Osteoblast (primary cell): ENCODE measurements at places on chromosomes 7 and 10. TPM values are rescaled to one million over a fixed set of nuclear protein-coding genes. Genes with fewer than 3 reads are reported as not detected.

The TEX36 gene
- total RNA-seq: not detected in 2 replicates

DNA sequence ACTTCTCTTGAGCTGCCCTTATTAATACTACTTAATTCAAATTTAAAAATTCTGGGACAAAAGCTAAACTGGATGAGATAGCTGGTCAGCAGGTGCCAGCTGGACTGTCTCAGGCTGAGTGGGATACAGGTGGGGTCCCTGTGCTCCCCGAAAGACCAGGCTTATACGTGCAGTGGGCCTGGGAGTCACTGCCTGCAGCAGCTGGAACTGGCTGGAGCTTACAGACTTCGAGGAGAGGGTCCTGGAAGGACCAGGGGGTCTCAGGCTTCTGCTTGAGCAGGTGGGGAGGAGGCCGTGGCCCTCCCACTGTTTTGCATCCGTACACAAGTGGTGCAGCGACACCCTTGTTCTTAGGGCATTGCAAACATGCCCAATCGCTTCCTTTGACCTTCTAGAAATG lies 203.7 kb downstream of the GLRX3 start:
- H3K4me1 ChIP-seq: no peaks in the 10 kb centered on the region
- H3K27ac ChIP-seq: no peak overlapping the region
- no peak for DNase-seq
- H3K36me3 ChIP-seq: no peaks in the 10 kb centered on the region
- no peak overlapping the region for H3K4me3 ChIP-seq
- no peaks in the 10 kb centered on the region for H3K27me3 ChIP-seq

The CABCOCO1 gene
- 2.2 and 3.5 TPM in 2 replicates for total RNA-seq

The CPXM2 gene
- under 0.01 and 0.36 TPM in 2 replicates for total RNA-seq

The PDE6C gene
- total RNA-seq: not detected in 2 replicates

DNA sequence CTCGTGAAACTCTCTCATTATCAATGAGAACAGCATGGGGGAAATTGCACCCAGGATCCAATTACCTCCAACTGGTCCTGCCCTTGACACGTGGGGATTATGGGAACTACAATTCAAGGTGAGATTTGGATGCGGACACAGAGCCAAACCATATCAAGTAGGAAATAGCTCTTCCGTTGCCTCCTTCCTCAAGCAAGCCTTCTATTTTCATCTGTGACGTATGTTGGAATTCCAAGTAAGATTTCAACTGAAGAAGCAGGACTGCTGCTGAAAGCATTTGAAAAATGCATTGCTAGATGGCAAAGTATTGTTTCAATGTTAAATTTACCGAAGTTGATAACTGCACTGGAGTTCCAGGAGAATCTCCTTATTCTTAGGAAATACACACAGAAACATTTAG lies 178.1 kb upstream of the GALNT17 start:
- no peak for DNase-seq
- no peaks in the 10 kb centered on the region for H3K27me3 ChIP-seq
- H3K4me3 ChIP-seq: no peak overlapping the region
- no peak overlapping the region for H3K27ac ChIP-seq
- H3K36me3 ChIP-seq: no peaks in the 10 kb centered on the region

DNA sequence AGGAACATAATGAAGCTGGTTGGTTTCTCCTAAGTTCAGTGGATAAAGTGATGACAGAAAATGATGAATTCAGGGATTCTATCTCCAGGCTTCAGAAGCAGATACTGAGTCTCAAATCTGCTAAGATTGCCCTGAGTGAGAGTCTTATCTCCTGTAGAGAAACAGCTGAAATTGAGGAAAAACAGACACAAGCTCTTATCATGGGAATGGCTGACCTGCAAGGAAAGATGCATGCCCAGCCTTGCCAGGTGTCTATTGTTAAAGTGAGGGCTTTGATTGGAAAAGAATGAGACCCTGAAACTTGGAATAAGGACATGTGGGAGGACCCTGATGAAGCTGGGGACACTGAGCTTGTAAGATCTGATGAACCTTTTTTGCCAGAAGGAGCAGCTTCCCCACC lies 100.3 kb downstream of the DNAJB9 start:
- H3K27ac ChIP-seq: no peak overlapping the region
- H3K4me1 ChIP-seq: no peaks in the 10 kb centered on the region
- H3K27me3 ChIP-seq: no peaks in the 10 kb centered on the region
- peak; percentile 52 for DNase-seq
- H3K36me3 ChIP-seq: no peaks in the 10 kb centered on the region

- H3K4me3 ChIP-seq: no peak overlapping the region
- DNase-seq: no peak
- H3K4me1 ChIP-seq: peaks cover 26% of the 10 kb centered on the region
- H3K27me3 ChIP-seq: no peaks in the 10 kb centered on the region
- no peak overlapping the region for H3K27ac ChIP-seq
These were observed 4.8 kb upstream of the HYCC1 start for GRCh38 chr7:23018750-23019149.

DNA sequence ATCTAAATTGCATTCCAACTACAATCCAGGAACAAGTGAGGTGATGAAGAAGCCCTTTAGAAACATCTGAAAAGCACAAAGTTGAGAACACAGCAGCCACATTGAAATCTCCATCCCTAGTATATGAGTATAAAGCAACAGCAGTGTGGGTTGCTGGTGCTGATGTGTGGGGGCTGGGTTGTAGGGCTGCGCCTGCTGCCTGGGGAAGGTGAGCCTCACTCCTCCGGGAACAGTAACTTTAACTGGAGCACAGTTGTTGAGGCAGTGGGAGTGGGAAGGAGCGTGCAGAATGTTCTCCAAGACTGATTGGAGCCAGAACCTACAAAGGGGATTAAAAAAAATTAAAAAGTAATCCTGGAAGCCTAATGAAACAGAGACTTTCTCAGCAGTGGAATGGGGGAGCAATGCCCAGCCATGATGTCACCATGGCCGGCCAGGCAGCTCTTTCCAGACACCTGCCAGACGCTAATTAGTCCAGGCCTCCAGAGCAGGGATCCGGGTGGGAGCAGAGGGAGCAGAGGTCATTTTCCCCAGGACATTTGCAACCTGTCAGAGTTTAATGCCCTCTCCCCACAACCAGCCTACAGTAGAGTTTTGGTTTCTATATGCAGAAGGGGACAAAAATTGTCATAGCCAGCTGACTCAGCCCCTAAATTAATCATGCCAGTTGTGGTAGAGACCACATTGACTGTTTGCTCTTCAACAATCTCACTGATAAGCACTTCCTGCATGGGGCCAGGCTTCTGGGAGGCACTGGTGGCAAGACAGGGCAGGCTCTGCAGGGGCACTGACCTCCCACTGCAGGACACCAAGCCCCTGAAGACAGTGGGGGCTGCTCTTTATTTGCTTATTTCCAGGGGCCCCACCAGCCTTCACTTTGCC lies 133.0 kb upstream of the ZNF32 start:
- H3K27me3 ChIP-seq: no peaks in the 10 kb centered on the region
- H3K4me3 ChIP-seq: no peak overlapping the region
- DNase-seq: peak; percentile 74
- no peaks in the 10 kb centered on the region for H3K36me3 ChIP-seq
- H3K27ac ChIP-seq: no peak overlapping the region

- no peaks in the 10 kb centered on the region for H3K27me3 ChIP-seq
- H3K4me3 ChIP-seq: no peak overlapping the region
- no peaks in the 10 kb centered on the region for H3K36me3 ChIP-seq
- peaks cover 1% of the 10 kb centered on the region for H3K4me1 ChIP-seq
These were observed 44.6 kb upstream of the BET1 start for GRCh38 chr7:94048755-94049154.

The ZNF365 gene
- 9.1 and 9.8 TPM in 2 replicates for total RNA-seq

The CHAT gene
- not detected in 2 replicates for total RNA-seq

DNA sequence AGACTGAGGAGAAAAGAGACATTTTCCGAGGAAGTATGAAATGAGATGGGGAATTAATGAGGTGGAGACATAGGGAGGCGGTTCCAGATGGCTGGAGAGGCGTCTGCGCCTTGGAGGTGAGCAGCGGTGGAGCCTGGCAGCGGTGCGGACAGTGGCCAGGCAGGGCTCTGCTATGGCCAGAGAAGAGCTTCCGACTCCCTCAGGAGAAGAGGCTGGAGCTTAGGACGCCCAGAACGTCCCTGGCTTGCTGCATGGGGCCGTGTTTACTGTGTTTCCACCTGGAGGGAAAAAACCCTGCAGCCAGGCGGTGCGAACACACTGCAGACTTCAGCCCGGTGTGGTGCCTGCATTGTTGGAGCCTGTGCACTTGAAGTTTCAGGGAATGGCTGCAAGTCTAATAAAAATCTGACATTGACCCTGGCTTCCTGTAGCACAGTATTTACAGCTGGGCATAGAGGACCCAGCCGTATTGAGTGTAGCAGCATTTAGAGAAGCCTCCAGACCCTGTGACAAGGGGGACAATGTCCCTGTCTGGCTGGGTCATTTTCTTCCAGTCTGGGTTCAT lies 447.1 kb upstream of the MKI67 start:
- H3K4me1 ChIP-seq: no peaks in the 10 kb centered on the region
- no peak for DNase-seq
- no peak overlapping the region for H3K4me3 ChIP-seq
- H3K27ac ChIP-seq: no peak overlapping the region
- no peaks in the 10 kb centered on the region for H3K27me3 ChIP-seq
